ENCODE measurements at places on chromosomes 13 and 19. TPM values are rescaled to one million over a fixed set of nuclear protein-coding genes. Genes with fewer than 3 reads are reported as not detected.

The ICAM5 gene
- 0.56 TPM for total RNA-seq

The TEAD2 gene
- total RNA-seq = 18.6 TPM

The ZNF506 gene
- total RNA-seq = 12.8 TPM

The CEACAM4 gene
- not detected for total RNA-seq

The SRRM5 gene
- total RNA-seq = 0.06 TPM

The WDR87 gene
- not detected for total RNA-seq

The PSG2 gene
- not detected for total RNA-seq

The ZNF560 gene
- total RNA-seq = not detected

The CILP2 gene
- total RNA-seq = 0.64 TPM
